Mucosa of gallbladder (tissue), 1 donor: ENCODE measurements at places on chromosomes 4 and X.

DNA sequence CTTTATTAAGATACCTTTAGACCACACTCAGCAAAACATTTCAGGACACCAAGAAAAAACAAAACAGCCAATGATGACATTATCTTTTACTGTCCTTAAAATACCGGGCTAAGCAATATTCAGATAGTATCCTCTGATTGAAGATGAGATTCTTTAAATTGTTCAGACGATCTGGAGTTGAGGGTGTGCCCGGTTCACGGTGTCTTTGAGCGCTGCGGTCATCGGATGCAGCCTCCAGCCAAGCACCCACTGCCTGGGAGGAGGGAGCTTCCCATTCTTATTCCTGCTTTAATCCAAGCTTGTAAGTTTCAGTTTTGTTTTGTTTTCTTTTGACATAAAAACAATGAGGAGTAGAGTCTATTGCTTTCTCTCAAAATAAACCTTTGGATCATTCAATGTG, 14.1 kb downstream of the FAM149A start:
- no peak for DNase-seq

- DNase-seq, result no peak
Observed at GRCh38 chrX:104988038-104988437, 232.5 kb downstream of the TEX13A start.

DNA sequence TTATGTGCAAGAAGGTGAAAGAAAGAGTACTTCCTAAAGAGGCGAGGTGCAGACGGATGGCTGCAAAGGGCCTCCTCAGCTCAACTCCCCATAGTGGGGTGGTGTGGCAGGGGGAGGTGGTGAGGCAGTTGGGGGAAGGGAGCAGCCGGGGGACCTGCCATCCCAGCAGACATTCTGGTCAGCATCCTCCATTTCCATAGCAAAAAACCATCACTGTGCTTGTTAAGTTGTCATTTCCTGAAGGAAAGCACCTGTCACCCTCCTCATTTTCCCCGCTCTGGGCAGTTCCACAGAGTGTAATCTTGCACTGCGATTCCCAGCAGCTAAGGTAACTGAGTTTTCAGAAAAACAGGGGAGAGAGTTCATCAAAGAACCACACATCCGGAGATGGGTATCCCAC, 51.5 kb downstream of the TSPAN5 start:
- no peak for DNase-seq

- DNase-seq, result peak; percentile 66
Observed at GRCh38 chrX:69538321-69538876, 34.3 kb downstream of the NALF2 start.

DNA sequence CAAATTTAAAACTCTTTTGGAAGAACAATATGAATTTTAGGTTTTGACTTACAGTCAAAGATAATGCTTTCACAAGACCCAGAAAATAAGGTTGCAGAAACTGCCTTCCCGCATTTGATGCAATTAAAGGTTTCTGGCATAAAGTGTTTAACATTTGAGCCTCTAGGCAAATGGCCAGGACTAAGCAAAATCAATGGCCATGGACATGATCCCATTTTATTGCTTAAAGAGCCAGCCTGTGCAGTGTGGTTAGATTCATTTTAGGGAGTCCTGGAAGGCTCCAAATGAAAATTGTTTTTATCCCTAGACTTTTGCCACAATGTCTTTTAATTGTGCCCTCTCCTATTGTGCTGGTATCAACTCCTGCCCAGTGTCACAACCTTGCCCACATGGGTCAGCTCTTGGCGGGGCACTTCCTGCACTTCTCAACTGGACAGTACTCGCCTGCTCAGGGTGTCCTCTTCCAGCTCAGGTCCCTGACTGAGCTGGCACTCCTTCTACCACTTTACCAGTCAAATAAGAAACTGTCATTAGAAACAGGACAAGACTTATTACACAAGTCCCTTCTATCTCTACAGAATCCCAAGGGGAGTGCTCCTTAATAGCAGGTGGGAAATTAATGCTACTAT, 208.4 kb upstream of the NPY2R start:
- peak; percentile 32 for DNase-seq

DNA sequence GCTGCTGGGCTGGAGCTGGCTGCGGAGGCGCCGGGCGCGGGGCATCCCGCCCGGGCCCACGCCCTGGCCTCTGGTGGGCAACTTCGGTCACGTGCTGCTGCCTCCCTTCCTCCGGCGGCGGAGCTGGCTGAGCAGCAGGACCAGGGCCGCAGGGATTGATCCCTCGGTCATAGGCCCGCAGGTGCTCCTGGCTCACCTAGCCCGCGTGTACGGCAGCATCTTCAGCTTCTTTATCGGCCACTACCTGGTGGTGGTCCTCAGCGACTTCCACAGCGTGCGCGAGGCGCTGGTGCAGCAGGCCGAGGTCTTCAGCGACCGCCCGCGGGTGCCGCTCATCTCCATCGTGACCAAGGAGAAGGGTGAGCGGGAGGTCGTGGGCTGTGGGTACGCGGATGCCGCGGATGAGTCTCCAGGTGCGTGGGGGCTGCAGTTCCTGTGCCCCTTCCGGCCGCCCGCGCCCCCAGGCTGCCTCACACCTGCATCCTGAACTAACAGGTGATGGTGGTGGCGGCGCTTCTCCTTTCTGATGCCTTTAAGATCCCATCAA, 499 bp downstream of the CYP2U1 start:
- peak; percentile 10 for DNase-seq

DNA sequence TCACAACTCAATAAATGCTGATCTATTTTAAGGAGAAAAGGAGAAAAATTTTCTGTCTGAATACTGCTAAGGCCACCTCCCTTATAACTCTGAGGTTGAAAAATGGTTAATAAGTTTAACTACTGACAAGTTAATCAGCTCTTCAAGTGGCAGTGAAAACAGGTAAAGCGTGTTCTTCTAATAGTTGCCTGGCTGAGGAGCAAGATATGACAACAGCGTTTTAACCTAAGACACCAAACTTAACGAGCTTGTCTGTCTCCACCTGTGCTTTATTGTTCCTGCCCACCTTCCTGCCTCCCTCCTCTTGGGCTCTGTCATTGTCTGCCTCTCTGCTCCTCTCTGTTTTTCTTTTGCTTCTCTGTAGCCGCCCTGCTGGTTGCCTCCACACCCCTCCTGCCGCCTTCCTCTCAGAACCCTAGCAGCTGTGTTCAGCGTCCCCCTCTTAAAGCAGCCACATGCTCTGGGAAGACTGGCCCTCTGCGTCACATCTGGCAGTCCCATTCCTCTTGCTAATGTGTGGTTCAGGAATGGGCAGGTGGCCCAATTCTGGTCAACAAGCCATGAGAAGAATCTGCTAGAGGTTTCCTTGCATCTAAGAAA, 4.3 kb upstream of the TSPAN5 start:
- DNase-seq, result no peak

GRCh38 chr4:156021298-156021697, 67.6 kb upstream of the CTSO start:
- no peak for DNase-seq

DNA sequence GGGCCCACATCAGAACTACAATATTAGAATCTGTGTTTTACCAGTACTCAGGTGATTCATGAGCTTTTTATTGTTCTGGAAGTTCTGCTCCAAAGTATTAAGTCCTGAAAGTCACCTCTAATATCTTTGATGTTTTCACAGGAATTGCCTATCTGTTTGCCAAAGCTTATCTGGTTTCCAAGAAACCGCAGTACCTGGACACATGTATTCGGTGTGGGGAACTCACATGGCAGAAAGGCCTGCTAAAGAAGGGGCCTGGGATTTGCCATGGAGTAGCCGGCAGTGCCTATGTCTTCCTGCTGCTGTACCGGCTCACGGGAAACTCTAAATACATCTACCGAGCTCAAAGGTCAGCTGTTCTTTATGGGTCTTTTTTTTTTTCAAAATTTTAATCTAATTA, 18.4 kb upstream of the XK start:
- DNase-seq, result no peak

DNA sequence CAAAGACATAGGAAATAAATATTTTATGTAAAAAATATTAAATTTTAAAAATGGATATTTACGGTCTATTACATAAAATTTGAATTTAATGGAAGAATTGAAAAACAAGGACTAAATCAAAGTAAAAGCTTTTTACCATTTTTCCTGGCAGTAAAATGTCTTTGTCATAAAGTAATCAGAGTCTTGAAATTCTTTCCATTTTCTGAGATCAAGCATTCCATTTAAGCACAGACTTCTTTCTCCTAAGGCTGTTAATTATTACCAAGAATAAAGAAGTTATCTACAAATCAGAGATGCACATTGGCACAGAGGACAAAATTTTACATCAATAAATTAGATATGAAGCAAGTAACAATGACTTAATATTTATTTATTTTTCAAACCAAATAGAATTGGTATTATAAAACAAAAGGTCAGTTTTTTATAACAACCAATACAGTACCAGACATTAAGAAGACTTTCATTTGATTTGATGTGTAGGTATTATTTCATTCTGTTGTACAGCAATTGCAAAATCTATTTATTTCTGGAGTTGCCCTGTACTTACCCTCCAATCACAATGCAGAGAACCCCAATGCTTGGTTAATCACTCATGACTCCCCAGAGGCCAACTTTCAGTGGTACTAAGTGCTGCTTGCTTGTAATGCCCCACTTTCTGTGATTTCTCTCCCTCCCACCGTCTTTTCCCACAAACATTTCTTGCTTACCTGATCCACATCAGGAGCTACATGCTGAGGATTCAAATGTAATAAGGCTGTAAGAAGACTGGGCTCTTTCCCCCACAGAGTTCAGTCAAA, 254.6 kb downstream of the GASK1B start:
- DNase-seq, result no peak

GRCh38 chr4:106717091-106717490, 319.0 kb downstream of the DKK2 start:
- no peak for DNase-seq

GRCh38 chrX:124518885-124519284, 172.5 kb downstream of the SH2D1A start:
- no peak for DNase-seq
